H4 (cell line): ENCODE measurements at places on chromosomes 11 and 22. TPM values are rescaled to one million over a fixed set of nuclear protein-coding genes. Genes with fewer than 3 reads are reported as not detected.

- DNase-seq, result no peak
These were observed 1.4 kb downstream of the PATZ1 start for GRCh38 chr22:31344578-31345330.

DNA sequence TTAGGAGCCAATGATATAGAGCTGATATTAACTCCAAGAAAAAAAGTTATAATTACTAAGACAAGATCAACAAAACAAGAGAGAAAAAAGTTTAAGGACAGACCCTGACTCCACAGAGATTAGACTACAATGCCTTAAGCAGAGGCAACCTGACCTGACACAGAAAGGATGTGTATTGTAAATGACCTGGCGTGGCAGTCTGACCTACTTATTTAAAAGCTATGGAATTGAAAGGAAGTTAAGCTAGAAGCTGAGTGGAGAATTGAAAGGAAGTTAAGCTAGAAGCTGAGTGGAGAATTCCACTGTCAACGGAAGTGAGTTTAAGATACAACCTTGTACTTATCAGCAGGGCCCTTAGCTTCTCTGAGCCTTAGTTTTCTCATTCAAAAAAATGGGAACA, 885.4 kb downstream of the OPCML start:
- DNase-seq, result no peak

DNA sequence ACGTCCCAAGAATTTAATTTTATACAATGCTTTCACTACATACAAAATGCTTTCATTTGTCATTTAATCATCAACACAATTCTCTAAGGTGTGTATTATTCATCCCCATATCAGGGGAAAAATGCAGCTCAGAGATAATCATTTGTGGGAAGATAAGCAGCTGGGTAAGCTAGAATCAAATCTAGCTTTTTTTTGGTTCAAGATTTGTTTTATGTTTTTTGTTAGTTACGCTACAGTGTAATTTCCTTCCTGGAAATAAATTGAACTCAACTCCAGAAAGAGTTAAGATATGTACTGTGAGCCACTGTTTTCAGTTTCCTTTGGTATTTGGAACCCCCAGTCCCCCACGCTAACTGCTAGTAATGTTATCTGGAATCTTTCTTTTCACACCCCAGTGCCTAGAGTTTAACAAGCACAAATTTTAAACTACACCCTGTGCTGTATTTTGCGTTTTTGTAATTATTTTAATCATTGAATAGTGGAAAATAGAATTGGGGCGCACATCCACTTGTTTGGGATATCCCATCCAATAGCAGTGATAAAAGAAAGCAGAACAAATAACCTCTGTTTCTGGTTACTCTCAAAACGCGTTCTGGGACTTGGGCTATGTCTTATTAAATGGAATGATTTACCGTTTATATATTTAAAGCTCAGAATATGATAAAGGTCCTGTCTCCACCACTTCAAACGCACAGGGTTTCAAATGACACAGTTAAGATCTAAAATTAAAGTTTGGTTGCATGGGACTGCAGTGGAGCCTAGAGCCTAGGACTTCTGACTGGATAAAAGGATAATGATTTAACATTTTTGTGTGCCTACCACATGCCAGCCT, 2.1 kb upstream of the HSPA8 start:
- DNase-seq, result no peak

DNA sequence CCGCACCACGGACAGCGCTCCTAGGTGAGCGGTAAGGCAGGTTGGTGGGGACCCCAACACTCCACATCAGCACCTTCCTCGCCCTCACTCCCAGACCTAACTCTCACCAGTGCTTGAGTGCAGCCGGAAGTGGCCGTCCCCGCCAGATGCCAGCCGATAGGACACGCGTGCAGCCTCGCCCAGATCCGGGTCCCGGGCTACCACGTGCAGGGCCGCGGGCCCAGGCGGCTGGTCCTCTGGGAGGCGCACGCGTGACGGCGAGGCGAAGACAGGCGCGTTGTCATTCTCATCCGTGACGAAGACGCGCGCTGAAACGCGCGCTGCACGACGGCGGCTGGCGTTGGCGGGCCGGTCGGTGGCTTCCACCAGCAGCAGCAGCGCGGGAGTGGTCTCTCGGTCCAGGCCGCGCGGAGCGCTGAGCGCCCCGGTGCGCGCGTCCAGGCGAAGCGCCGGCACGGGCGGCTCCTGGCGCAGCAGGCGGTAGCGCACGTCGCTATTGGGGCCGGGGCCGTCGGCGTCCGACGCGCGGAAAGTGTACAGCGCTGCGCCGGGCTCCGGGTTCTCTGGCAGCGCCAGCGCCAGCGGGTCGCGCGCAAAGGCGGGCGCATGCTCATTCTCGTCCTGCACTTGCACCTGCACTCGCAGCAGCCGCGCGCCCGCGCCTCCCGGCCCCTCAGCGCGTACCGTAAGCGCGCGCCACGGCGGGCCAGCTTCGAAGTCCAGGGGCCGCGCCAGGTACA, 10.8 kb upstream of the TPP1 start:
- DNase-seq, result no peak

DNA sequence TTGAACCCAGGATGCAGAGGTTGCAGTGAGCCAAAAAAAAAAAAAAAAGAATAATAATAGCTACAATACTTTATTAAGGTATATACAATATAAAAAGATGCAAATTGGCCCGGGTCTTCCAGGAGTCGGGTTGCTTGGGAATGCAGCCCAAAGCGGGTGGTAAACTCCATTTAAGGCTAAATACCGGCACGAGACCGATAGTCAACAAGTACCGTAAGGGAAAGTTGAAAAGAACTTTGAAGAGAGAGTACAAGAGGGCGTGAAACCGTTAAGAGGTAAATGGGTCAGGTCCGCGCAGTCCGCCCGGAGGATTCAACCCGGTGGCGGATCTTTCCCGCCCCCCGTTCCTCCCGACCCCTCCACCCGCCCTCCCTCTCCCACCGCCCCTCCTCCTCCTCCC, 143.3 kb downstream of the DLG2 start:
- DNase-seq, result no peak

- DNase-seq, result no peak
These were observed 272.1 kb downstream of the BRD1 start for GRCh38 chr22:49555526-49555925.

DNA sequence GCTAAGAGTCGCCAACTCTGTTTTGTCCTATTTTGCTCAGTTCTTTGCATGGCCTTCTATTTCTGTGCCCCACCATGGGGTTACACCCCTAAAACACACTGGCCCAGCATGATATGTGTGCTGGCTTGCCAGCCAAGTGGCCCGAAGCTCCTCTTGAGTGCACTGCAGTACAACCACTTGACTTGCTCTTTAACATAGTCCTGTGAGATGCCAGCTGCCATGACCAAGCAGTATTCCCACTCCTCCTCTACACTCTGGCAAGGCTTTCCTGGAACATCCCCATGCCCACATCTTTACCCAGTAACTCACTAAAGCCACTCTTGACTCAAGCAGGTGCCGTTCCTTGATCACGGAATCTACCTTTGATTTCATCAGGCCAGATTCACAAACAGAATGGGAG, 102.9 kb upstream of the GAL start:
- DNase-seq, result no peak

- DNase-seq, result no peak
These were observed 7.5 kb downstream of the OR6M1 start for GRCh38 chr11:123798513-123799252.

DNA sequence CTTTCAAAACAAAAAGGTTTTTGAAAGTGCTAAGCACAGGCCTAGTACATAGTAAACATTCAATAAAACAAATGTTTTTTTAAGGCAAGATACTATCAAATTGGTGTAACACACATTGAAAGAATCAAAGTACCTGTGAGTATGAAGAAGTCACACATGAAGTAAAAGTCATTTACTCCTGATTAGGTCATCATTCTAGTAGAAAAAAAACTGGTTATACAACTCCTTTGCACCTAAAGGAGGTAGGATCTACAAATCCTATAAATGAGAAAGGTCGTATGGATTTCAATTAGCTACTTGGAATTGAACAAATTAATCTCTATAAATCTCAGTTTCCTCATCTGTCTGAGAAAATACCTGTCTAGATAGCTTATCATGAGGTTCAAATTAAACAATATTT, 80.8 kb downstream of the SIK3 start:
- no peak for DNase-seq

- DNase-seq, result no peak
These were observed 23.2 kb upstream of the IGLL1 start for GRCh38 chr22:23603266-23603665.

GRCh38 chr22:24965822-24966626, 13.5 kb downstream of the KIAA1671 start:
- no peak for DNase-seq

GRCh38 chr22:34570408-34570807, 495.6 kb upstream of the ISX start:
- DNase-seq, result no peak

GRCh38 chr11:131661132-131661531, 290.7 kb downstream of the NTM start:
- DNase-seq, result no peak

GRCh38 chr11:86797133-86797532, 3.2 kb upstream of the PRSS23 start:
- no peak for DNase-seq

- no peak for DNase-seq
These were observed 28.7 kb upstream of the WT1 start for GRCh38 chr11:32464078-32464477.

GRCh38 chr22:37128555-37129281, 19.2 kb upstream of the TMPRSS6 start:
- DNase-seq, result no peak

GRCh38 chr22:36757668-36758211, 18.2 kb downstream of the IFT27 start:
- DNase-seq, result peak; percentile 42

DNA sequence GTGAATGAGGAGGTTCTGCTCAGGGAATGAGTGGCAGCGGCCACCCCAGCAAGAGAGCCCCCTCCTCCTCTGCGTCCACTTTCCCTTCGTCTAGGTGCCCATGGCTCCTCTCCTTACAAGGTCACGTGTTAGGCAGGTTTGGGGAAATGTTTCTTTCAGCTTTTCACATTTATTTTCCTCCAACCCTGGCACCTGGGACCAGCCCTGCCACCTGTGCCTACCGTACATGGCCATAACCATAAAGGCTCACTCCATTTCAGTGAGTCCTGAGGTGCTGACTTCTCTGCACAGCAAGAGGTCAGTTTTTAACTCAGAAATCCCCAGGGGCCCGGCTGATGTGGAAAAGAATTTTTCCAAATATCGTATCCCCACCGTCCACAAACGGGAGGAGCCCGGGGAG, 71.2 kb downstream of the FLI1 start:
- no peak for DNase-seq

- no peak for DNase-seq
These were observed 52.4 kb downstream of the MCM5 start for GRCh38 chr22:35452351-35452781.

GRCh38 chr11:1888347-1888753, 3.3 kb downstream of the PRR33 start:
- no peak for DNase-seq

DNA sequence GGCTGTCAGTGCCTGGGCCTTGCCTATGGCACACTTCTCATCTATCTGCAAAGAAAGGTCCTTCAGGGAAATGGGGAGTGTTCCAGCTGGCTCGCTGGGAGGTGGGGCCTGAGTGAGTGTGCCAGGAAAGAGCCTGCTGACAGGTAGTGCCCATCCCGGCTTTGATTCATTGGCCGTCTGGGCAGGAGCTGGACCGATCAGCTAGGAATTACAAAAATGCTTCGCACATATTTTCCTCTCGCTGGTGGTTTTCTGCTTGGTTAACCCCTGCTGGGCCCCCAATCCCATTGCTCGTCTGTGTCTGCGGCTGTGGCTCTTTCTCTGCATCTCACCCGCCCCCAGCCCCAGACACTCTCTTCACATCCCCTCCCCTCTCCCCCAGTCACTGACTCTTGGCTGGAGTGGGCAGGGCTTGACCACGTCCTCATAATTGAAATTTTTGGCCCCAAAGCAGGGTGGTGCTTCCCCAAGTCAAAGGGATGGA, 10.8 kb downstream of the LIF start:
- peak; percentile 84 for DNase-seq

- DNase-seq, result no peak
These were observed 22.3 kb downstream of the ARHGAP1 start for GRCh38 chr11:46677991-46678740.

DNA sequence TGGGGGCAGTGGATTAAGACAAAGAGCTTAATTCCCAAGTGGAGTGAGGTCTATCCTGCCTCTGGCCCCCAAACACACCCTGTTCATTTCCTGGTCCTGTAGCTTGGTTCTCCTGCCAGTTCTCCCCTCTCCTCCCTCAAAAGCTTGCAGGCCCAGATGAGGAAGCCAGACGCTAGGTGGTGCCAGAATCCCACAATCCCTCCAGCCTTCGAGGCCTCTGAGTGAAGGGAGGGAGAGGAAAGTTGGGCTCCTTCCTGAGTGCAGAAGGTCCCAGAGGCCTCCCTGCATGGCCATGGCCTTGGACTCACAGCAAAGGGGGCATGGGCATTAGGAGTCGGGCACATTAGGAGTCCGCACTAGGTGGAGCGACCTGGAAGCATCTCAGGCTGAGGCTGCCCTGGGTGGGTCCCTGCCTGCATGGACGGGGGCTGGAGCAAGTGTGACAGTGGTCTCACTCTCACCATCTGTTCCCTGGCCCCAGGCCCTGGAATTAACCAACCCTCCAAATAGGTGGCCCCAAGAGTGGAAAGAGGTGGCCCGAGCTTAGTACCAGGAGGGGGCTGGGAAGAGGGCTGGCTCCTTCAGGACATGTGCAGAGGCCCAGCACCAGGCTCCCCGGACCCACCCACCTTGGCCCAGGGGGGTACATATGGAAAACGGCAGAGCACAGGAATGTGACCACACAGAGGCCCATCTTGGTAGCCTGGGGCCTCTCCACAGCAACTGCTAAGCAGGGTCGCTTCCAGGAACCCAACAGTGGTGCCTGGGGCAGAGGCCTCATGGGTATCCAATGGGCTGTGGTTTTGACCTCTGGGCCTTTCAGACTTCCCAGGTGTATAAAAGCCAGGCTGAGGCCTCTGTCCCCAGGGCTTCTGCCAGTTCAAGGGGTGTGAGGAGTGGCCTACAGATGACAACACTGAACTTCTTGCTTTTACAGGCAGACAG, 5.2 kb downstream of the FXYD2 start:
- peak; percentile 76 for DNase-seq

TREH gene
- total RNA-seq, result not detected in 2 replicates

SEC14L2 gene
- 2.4 and 7.8 TPM in 2 replicates for total RNA-seq

ROBO3 gene
- total RNA-seq, result 8.9 and 9.4 TPM in 2 replicates

APOA4 gene
- total RNA-seq, result not detected in 2 replicates
